ENCODE measurements at places on chromosomes 12 and 14.

DNA sequence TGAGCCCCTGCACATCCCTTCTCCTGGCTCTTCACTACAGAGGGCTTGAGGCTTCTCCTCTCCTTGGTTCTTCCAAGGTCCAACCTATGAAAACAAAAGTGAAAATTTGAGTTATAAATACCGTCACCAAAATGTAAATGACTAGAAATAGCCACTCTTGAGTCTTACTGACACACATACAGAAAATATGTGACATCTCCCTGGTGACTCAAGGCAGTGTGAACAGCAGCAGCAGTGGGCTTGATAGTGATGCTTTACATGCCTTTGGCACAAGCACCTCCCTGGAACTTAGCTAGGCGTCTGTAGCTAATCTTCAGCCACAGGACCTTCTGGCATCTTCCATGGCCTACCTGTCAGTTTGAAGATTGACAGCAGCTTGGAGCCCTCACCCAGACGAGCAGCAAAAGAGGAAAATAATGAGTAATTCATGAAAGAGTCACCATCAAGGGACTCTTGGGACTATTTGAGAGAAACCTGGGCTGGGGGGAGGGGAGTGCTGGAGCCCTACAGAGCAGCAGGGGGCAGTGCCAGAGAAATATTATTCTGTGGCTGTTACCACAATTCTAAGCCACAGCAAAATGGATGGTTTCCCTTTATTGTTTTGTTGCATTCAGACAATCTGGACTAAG lies 158.0 kb downstream of the KCNK10 start:
- DNase-seq = no peak

DNA sequence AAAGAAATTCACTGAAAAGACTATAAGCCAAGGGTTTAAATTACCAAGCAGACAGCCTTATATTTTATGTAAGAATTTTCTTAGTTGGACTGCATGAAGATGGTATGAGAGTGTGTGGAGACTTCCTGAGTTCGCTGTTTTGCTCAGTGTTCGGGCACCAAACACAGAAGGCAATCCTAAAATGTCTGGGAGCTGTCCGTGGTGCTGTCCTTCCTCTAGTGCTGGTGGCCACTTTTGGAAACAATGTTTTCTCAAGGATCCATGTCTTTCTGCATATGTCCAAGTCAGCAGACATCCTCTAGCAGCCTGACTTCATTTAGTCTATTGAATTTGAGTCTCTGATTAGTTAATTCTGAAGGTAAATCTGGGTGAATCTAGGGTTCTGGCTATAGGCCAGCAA lies 135.8 kb downstream of the SLC8A3 start:
- DNase-seq = no peak

GRCh38 chr12:108231109-108231905 lies 102.2 kb downstream of the WSCD2 start:
- no peak for DNase-seq

- DNase-seq = no peak
Observed at GRCh38 chr14:105806568-105806967, 280.2 kb downstream of the TMEM121 start.

GRCh38 chr12:107759410-107759809 lies 1.5 kb downstream of the PRDM4 start:
- no peak for DNase-seq

DNA sequence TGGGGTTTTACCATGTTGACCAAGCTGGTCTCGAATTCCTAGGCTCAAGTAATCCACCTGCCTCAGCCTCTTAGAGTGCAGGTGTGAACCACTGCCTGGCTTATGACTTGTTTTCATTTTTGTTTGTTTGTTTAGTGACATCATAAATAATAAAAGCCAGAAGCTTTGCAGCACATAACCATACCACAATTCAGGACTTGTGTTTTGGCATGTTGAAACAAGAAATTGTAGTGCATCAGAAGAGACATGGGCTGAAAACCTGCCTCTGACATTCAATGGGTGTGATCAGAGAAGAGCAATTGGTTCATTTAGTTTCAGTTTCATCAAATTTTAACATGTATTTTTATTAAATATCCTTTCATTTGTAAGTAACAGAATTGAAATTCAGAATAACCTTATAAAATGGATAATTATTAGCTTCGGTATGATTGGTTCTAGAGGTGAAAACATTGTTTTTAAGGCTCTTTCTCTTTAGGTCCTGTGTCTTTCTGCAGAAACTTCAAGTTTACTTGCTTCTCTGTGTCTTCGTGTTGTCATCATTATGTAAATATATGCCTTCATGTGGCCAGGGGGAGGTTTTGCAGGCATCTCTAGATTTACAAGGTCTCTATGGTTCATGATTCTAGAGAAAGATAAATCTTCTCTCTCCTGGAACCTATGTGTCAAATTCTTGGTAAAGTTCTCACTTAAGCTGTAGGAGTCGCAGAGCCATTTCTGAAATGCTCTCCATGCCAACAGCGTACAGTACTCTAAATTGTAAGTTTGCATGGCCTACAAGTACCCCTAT lies 312.0 kb downstream of the KCNC2 start:
- DNase-seq = no peak

All from NCI-H2029 treated with DMSO at 0.1 percent for 48 hours (cell line).